ENCODE measurements at places on chromosomes 2 and 18. TPM values are rescaled to one million over a fixed set of nuclear protein-coding genes. Genes with fewer than 3 reads are reported as not detected.

Gene RPRD1A
- total RNA-seq: 32.3 TPM

Gene BCL11A
- 29.0 TPM for total RNA-seq

Gene ONECUT2
- 0.31 TPM for total RNA-seq

Gene FAM110C
- total RNA-seq: 26.6 TPM

Gene CRYGD
- not detected for total RNA-seq

Gene TEKT4
- not detected for total RNA-seq

Gene HOXD10
- 14.8 TPM for total RNA-seq

Gene NYAP2
- not detected for total RNA-seq

Gene REG3A
- total RNA-seq: 3.7 TPM

Gene EPC2
- total RNA-seq: 19.7 TPM

Gene DLX1
- total RNA-seq: not detected

Gene FAP
- total RNA-seq: 0.78 TPM

Gene TMBIM1
- 426 TPM for total RNA-seq

Gene ABCA12
- total RNA-seq: 0.03 TPM

Gene RAB31
- 16.6 TPM for total RNA-seq

Gene ASB18
- not detected for total RNA-seq

Data from left colon (tissue), 2 donors.